ENCODE measurements at places on chromosomes 11 and 22.
A peak's percentile ranks its signal among the peaks of the same experiment; 100 is the strongest.

DNA sequence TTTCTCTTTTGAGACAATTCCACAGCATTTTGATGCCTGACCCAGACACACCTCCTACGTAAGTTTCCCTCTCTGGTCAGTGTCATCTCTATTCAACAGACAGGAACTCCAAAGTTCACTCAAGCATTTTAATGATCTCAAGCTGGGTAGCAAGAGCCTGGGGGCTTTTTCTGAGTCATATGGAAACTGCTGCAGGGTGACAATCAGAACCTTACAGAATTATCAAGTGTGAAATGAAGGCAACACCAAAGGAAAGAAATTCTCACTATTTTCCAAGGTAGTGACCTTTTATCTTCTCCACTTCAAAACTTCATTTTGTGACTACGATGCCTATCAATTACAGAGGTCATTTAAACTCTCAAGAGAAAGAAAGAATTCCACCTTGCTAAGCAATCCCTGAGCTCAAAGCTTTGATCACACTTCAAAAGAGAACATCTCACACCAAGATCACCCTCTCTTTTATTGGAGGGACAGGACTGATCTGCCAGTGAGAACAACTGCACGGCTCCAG is 229.0 kb upstream of the ZC3H12C start:
- no peak for DNase-seq

DNA sequence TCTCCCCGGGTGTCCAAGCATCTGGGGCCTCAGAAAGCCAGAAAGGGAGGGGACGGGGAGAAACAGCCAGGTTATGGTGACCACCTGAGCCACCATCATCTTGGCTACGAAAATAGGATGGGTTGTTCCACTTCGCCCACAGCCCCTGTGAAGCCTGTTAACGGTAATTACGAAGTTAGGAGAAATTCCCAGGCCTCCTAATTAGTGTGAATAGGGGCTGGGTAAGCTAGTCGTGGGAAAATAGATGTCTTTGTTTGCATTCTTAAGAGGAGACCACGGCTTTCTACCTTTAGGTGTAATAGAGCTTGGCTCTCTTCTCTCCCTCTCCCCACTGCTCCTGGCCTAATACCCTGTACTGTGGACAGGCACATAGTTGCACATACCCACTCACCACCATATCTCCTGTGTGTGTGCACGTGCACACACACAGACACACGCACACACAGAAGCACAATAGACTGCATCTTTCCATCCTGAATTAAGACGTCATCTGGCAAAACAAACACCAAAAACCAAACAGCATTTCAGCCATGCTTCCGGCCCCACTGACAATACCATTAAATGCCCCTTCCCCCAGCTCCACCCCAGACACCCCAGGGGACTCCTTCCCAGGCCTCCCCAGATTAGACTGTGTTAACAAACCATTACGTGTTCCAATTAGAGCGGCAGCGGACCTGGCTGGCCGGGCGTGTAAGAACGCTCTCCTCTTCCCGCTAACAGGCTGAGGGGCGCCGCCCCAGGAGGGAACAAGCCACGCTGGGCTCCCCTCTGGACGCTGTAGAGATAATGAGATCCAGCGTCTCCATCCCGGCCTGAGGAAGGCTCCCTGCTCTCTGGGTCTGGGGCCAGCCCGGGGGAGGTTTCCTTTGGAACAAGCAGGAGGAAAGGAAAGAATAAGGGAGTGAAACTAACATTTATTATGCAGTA is 72.8 kb downstream of the TP53I11 start:
- DNase-seq = no peak

GRCh38 chr11:76083563-76084451 is 122.5 kb downstream of the WNT11 start:
- no peak for DNase-seq

GRCh38 chr11:83643115-83643514 is 356.9 kb upstream of the CCDC90B start:
- no peak for DNase-seq

- no peak for DNase-seq
Measured at GRCh38 chr11:98003606-98004371, 1017.0 kb upstream of the CNTN5 start.

DNA sequence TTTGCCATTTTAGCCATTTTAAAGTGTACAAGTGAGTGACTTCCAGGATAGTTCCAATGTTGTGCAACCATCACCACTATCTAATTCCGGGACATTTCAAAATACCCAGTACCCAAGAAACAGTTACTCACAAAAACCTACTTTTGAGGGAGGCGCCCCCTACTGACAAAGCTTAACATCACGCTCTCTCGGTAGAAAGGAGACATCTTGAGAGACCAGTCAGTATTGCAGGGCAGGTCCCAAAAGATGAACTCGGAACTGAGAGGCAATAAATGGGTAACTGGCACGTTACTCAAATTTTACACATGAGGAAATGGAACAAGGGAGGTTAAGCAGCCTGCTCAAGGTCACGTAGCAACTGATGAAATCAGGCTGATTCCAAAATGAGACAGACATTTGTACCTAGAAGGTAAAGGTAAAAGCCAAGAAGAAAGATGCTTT is 50.0 kb upstream of the POU2AF1 start:
- DNase-seq = peak; percentile 22

- no peak for DNase-seq
Measured at GRCh38 chr11:893008-893654, 17.5 kb downstream of the CHID1 start.

- DNase-seq = no peak
Measured at GRCh38 chr11:68296344-68297051, 15.9 kb upstream of the LRP5 start.

GRCh38 chr11:10866893-10867331 is 9.1 kb upstream of the ZBED5 start:
- DNase-seq = no peak

GRCh38 chr11:70490208-70490607 is 91.9 kb downstream of the CTTN start:
- DNase-seq = no peak

GRCh38 chr11:69540118-69541000 is 58.9 kb downstream of the LINC01488 start:
- DNase-seq = no peak
